ENCODE measurements at places on chromosomes 4 and X.

GRCh38 chr4:36753048-36753447 lies 471.6 kb downstream of the DTHD1 start:
- DNase-seq, result no peak

GRCh38 chrX:15860921-15861320 lies 6.3 kb upstream of the AP1S2 start:
- DNase-seq, result no peak

DNA sequence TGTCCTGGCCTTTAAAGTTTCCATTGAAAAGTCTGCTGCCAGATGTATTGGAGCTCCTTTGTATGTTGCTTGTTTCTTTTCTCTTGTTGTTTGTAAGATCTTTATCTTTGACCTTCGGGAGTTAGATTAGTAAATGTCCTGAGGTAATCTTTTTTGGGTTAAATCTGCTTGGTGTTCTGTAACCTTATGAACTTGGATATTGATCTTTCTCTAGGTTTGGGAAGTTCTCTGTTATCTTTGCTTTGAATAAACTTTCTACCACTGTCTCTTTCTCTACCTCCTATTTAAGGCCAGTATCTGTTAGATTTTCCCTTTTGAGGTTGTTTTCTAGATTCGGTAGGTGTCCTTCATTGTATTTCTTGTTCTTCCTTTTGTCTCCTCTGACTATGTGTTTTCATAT lies 447.8 kb downstream of the FAM133A start:
- no peak for DNase-seq

- DNase-seq, result no peak
Measured at GRCh38 chr4:156321203-156321602, 367.5 kb upstream of the CTSO start.

- DNase-seq, result no peak
Measured at GRCh38 chr4:68451246-68452211, 4.3 kb downstream of the TMPRSS11E start.

- DNase-seq, result no peak
Measured at GRCh38 chrX:20361081-20361889, 94.6 kb upstream of the RPS6KA3 start.

DNA sequence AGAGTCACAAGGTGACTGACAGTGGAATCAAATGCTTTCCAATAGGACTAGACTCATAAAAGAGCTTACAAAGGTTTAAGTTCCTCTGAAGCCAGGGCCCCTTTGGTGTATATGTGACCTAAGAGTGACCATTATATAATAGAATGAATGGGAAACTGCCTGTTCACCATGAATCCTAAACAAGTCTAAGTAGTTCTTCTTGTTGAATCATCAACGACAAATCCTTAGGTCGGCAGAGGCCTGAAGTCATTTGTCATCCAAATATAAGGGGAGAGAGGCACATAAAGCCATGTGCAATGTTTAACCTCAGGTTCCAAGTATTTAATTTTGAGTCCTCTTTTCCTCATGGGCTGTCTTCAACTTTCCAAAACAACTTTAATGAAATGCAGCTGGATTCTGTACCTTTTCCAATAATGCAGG lies 122.4 kb downstream of the RASL11B start:
- no peak for DNase-seq

- DNase-seq, result no peak
Measured at GRCh38 chr4:125358453-125358852, 43.7 kb downstream of the FAT4 start.

- DNase-seq, result no peak
Measured at GRCh38 chr4:120052856-120053255, 13.8 kb downstream of the MAD2L1 start.

- peak; percentile 16 for DNase-seq
Measured at GRCh38 chr4:8708401-8709021, 115.9 kb downstream of the CPZ start.

- DNase-seq, result no peak
Measured at GRCh38 chr4:85769009-85769408, 294.1 kb downstream of the ARHGAP24 start.

- no peak for DNase-seq
Measured at GRCh38 chr4:152864361-152864760, 71.8 kb upstream of the FHDC1 start.

DNA sequence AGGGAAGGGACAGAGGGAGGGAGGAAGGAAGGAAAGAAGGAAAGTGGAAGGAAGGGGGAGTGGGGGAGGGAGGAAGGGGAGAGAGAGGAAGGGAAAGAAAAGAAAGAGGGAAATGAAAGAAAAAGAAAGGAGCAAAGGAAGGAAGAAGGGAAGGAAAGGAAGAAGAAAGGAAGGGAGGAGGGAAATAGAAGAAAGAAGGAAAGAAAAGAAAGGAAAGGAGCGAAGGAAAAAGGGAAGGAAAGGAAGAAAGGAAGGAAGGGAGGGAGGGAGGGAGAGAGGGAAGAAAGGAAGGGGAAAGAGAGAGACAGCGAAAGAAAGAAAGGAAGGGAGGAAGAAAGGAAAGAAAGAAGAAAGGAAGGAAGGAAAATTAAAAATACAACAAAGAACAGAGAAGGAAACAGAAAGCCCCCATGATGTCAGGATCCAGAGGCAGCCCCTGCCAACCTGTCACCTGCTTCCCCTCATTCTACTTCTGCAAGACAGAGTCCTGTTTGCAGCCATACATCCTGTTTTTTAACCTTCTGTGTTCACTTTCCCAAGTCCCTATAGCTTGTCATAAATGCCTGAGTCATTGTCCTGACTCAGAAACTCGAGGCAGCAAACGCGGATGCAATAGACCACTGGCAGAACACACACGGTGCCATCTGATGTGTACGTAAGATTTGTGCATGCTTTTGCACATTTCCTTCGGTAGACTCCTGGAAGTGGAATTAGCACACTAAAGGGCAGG lies 77.0 kb upstream of the C4orf50 start:
- no peak for DNase-seq

- DNase-seq, result no peak
Measured at GRCh38 chr4:6008766-6009385, 9.4 kb downstream of the C4orf50 start.

DNA sequence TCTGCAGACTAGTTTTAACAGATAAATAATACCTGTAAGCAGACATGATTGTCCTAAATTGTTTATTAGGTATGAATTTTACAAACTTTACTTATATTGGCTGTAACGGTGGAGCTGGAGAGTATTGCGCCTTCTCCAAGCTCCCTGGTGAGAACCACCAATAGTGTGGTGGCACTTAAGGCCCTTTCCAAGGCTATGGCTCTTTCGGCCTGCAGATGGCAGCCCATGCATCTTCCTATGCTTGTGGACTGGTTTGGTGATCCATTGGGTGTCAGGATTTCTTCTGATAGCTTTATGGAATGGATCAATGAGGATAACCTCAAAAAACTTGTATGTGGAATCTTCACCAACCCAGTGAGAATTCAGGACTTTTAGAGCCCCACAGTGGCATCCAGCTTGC lies 7.8 kb downstream of the LARP1B start:
- DNase-seq, result no peak

DNA sequence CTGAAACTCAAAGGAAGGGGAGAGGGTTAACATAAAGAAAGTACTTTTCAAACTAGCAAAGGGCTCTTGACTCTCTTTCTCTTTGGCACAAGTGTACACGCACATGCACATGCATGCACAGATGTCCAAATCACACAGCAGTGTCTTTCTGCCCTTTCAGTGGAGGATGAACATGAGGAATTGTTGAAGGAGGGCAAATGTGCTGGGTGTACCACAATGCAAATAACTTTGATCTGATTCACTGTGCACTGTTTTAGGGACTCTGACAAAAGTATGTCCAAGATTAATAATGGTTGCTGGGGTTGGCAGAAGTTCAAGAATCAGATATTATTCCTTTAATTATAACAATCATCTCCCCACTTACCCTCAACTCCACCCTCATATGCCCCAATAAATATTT lies 93.8 kb downstream of the GPC4 start:
- DNase-seq, result no peak

DNA sequence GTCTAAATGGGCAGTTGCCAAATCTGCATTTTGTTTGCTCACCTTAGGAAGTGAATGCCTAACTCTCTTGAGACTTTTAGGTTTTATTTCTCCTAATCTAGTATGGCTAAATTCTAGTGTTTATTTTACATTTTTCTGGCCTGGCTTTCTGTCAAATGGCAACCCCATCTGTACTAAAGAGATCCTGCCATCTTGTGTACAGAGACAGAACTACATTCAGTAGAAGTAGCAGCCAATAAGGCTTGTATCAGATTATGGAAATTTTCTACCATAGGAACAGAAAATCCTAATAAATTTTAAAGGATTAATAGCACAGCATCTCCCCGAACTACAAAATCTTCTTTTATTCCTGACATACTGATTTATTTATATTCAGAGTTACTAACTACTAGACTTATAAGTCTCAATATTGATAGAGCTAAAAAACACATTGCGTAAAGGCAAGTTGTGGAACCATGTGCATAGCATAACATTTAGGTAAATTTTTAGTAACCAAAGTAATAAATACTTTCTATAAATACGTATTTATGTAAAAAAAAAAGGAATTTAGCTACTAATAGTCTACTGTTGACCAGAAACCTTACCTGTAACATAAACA lies 45.5 kb downstream of the TMEM144 start:
- no peak for DNase-seq

DNA sequence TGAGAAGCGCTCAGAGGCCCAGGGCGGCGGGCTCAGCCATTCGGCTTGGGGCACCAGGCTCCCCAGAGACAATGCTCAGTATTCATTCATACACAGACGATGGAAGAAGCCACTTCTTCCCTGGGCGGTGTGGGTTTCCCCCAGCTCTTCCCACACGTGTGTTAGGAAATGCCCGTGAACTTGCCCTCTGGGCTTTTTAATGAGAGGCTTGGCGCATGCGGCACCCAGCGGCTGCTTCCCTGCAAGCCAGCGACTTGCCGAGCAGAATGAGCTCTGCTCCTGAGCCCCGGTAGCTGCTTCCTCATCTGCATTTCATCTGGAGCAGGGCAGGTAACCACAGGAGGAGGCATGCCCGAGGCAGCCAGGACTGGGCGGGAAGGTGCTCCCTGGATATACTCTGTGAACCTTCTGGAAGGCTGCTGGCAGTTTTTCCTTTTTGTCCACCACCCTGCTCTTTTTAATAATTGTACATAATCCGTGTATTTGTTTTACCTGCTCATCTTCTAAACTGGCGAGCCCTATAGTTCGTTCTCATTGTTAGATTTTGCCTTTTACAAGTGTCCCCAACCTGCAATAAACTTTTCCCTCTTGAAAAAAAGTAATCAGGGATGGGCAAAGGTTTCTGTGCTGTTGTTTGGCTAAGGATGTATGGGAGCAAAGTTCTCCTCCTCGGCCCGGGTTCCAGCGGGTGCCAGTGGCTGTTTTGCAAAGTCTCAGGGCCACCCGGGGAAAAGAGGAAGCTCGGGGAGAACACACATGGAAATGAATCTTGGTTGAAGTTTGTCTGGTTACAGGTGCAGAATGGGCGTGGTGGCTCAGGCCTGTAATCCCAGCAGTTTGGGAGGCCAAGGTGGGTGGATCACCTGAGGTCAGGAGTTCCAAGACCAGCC lies 178.8 kb downstream of the DCLK2 start:
- no peak for DNase-seq

- peak; percentile 68 for DNase-seq
Measured at GRCh38 chrX:2500803-2501558, at the start of the genes DHRSX and ZBED1. Gene DHRSX (minus strand): TSS chrX:2500976. CDS start chrX:2500925, 51 bp downstream. Gene ZBED1 (minus strand): TSS chrX:2500976. CDS start chrX:2490719, 10,257 bp downstream.

- DNase-seq, result no peak
Measured at GRCh38 chrX:24657671-24658386, 10.7 kb upstream of the PCYT1B start.

DNA sequence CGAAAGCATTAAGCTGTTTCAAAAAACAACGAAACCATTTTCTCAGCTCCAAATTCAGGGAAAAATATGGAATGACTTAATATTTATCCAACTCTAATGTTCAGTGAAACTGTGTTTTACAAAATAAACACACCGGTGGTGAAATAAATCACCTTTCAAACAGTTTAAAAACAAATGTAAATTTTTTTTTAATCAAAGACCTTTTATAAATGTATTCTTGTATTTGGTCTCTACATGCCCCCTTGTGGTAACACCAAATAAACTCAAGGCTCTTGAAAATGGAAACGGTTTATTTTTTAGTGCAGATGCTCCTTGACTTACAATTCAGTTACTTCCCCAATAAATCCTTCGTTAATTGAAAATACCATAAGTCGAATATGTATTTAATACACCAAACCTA lies 45.8 kb upstream of the ITM2A start:
- no peak for DNase-seq
